ENCODE measurements at places on chromosomes 4 and X.

DNA sequence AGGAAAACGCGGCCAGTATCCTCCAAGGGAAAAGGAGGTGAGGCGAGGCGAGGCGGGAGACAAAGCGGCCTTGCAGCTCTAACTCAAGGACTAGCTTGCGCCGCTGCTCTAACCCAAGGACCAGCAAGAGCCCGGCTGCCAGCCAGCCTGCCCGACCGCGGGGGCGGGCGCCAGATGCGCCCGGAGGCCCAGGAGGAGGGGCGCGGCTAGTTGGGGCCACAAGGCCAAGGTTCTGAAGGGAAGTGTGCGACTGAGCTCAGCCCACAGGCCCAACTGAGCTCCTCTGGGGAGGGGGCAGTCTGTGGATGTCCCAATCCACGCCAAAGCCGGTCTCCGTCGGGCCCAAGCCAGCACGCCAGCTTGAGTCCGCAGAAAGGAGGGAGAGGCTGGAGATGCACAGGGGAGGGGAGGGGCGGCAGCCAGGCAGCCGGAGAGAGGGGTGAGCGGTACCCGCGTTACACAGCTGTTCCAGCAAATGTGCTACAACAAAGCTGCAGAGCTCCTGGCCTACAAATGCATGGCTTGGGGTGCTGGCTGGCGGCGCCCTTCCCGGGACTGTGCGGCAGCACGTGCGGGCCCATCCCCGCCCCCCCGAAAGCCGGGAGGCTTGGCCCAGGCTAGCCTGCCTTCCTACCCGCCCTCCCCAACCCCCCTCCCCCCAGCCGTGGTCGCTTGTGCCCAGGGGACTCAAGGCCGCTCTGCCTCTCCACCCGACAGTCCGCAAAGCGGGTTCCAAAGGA is 637 bp downstream of the AMER1 start:
- DNase-seq: peak; percentile 17

GRCh38 chr4:2887343-2887742 is 43.7 kb downstream of the ADD1 start:
- DNase-seq: no peak

- DNase-seq: no peak
Measured at GRCh38 chr4:168695288-168695687, 198.4 kb downstream of the PALLD start.

GRCh38 chr4:6021831-6022606 is 3.8 kb upstream of the C4orf50 start:
- DNase-seq: no peak

GRCh38 chr4:145609481-145610427 is 9.4 kb upstream of the MMAA start:
- DNase-seq: peak; percentile 73

GRCh38 chr4:74410272-74410671 is 34.7 kb upstream of the AREG start:
- peak; percentile 39 for DNase-seq

DNA sequence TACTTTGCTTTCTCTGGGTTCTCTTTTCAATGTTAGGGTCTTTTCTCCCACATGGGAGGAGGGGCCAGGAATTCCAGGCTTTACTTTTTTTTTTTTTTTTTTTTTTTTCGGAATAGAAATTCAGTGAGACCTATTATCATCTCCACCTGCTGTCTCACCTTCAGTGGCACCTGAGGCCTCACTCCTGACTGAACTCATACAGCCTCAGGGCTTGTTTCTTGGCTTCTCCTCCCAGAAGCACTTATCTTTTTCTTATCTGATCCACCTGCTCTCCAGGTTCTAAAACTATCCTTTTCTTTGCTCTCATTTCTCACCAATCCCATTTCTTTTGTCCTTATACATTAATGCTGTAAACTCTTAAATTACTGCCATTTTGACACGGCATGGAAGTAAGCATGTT is 117.3 kb upstream of the PPP3CA start:
- DNase-seq: no peak

DNA sequence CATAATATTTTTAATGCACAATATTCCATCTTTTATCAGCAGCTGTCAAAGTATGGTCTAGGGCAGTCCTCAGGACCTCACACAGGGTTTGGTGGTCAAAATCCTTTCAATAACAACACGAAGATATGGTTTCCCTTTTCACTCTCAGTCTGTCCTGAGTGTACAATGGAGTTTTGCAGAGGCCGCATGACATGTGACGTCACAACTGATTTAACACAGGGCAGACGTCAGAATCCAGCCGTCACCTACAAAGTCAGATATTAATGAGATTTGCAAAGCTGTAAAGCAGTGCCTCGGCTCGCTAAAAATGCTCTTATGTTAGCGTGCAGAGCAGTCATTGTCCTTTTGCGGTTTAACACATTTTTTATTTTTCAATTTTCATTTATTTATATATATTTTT is 12.5 kb downstream of the ABLIM2 start:
- no peak for DNase-seq

GRCh38 chr4:588351-588849 is 12.3 kb upstream of the TMEM271 start:
- DNase-seq: no peak

- DNase-seq: peak; percentile 39
Measured at GRCh38 chrX:16695079-16695676, 17.3 kb downstream of the CTPS2 start.

GRCh38 chr4:186029571-186030398 is 39.2 kb upstream of the TLR3 start:
- DNase-seq: peak; percentile 34

- no peak for DNase-seq
Measured at GRCh38 chrX:153411255-153411987, at the start of gene ZFP92. Gene ZFP92 (plus strand): TSS chrX:153411472. CDS start chrX:153418323, 6,851 bp downstream.

- no peak for DNase-seq
Measured at GRCh38 chr4:97500423-97500822, 642.9 kb downstream of the STPG2 start.

GRCh38 chrX:133794126-133794525 is 191.3 kb downstream of the GPC3 start:
- peak; percentile 10 for DNase-seq

DNA sequence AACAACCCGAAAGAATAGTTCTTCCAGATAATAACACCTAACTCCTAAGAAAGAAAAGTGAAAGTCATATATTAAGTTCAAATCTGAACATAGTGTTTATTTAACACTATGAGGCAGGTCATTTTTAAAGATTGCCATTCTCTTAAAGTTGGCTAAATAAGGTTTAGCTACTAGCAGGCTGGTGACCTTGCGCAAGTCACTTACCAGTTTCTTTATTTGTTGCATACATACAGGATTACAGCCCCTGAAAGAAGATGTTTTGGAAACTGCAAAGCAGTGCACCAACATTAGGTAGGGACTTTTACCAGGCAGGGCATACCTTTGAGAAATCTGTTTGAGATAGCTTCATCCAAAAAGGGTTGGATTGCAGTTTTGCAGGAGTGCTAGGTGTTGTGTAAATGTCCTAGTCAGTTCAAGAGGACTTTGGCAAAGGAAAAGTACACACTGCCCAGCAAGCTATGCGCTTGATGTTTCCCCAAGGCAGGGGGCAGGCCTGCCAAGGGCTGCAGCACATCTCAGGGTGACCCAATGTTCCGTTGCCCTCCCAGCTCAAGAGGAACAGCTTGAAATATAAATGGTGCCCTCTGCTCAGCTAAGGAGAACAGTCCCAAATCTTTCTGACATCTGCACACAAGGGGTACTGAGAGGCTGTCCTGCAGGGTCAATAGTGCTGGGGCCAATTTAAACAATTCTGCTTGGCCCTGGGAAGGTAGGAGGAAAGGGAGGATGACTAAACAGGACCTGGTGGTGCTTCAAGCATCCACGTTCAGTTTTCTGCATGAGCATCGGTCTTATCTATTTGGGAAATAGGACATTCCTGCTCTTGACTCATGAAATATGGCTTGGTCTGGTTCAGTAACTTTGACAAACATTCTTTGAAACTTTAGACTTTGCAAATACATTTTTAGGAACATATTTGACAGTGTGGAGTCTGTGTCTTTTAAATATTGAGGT is 130.8 kb downstream of the COL4A6 start:
- no peak for DNase-seq

DNA sequence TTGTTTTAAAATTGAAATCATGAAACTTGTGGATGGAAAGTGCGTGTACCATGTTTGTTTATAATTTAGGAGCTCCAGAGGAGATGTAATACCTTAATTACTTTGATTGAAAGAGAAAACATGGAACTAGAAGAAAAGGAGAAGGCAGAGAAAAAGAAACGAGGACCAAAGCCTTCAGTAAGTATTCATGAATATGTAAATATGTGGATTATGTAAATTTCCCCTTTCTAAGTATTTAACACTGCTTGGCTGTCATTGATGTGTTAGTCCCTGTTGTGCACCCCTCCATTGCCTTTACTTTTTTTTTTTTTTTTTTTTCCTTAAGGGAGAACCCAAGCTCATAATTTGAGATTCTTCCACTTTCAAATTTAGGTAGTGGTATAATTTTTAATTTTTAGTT is 36.4 kb downstream of the SMARCA5 start:
- DNase-seq: no peak

DNA sequence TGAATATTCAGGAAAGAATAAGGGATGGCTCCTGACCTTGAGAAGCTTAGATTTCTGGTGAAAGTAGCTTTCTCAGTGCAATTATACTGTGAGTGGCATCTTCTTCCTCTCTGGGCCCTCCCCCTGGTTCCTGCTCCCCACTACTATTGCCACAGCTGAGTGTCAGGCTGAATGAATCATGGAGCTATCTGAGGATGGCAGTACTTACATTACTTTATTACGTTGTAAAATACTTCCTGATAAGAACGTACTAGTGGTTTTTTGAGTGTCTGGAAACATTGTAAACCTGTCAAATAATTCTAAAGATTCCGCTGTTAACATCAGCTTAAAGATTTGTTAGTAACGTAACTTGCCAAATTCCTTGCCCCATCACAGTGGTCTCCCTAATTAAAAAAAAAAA is 36.2 kb downstream of the ARHGAP10 start:
- DNase-seq: peak; percentile 86

GRCh38 chrX:9341291-9342201 is 123.3 kb upstream of the TBL1X start:
- peak; percentile 78 for DNase-seq

DNA sequence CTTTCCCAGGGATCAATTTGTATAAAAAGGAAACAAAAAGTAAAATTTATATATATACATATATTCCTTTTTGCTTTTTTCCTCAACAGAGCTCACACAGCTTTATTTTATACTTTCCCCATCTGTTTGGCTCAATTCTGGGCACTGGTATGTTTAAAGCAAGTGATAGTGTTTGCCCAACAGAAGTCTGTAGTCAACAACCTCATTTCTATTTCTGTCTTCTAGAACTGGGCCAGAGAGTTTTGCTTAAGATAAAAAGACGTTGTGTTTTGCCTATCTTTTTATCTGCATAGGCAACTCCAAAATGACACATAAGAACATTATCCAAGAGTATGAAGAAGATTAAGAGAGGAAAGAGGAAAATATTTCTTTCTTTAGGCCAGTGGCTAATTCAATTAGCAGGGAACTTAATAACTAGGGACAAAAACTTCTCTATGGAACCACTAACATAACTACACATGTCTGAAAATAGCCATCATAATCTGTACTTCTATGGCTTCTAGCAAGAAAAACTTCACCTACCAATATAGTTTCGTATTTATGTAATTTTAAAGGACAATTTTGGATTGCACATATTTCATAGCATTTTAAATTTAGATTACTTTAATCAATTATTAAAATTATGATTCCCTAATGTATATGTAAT is 1300.5 kb downstream of the ARAP2 start:
- DNase-seq: no peak

DNA sequence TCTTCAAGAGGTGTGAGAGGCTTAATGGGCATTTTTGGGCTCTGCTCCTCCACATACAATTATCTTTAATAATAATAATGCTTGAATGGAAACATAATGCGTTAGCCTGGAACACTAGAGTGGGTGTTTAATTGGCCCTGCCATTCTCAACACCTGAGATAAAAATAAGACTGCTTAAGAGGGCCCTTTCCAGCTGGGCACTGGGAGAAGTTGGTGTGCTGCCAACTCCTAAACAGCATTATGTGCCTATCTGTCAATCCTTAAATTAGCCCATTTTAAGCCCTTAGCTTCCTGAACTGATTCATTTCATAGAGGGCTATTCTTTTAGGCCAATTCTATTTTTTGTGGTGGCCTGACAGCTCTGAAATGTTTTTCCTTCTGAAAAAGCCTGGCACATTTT is 211.1 kb upstream of the ZIC3 start:
- DNase-seq: no peak

- DNase-seq: no peak
Measured at GRCh38 chr4:3735196-3735595, 31.0 kb upstream of the ADRA2C start.
